Stimulated activated CD4-positive, alpha-beta T cell treated with anti-CD3 and anti-CD28 coated beads, Interleukin-15, amount 100 ng/mL, for 48 hours (primary cell): ENCODE measurements at places on chromosomes 3 and 15.
A peak's percentile ranks its signal among the peaks of the same experiment; 100 is the strongest.

DNA sequence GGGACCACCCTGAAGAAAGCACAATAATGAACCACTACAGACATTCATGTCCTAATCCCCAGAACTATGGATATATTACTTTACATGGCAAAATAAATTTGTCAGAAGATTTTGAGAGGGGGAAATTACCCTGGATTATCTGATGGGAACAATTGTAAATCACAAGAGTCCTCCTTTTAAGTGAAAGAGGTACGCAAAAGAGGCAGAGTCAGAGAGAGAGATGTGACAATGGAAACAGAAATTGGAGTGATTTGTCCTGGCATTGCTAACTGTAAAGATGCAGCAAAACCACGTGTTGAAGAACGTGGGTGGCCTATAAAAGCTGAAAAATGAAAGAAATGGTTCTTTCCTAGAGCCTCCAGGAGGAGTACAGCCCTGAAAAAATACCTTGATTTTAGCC, 1121.4 kb upstream of the ALCAM start:
- DNase-seq = no peak

DNA sequence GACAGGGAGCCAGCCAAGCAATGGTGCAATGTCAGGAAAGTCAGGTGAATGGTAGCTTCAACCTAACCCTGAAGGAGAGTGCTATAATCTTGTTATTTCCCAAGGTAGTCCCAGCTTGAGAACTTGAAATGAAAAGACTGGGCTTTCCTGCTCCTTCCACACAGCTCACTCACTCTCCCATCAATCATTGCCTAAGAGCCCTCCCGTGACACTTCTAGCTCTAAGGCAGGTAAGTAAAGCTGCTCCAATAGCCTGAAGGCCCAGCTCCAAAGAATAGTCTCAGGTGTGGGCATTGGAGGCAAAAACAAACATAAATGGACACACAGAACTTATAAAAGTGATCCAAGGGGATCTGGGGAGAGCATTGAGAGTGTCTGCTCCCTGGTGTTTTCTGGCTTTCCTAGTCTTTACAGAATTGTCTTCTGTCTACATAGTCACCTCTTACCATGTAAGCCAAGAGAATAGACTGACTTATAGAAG, 63.1 kb upstream of the TBC1D5 start:
- DNase-seq = no peak

DNA sequence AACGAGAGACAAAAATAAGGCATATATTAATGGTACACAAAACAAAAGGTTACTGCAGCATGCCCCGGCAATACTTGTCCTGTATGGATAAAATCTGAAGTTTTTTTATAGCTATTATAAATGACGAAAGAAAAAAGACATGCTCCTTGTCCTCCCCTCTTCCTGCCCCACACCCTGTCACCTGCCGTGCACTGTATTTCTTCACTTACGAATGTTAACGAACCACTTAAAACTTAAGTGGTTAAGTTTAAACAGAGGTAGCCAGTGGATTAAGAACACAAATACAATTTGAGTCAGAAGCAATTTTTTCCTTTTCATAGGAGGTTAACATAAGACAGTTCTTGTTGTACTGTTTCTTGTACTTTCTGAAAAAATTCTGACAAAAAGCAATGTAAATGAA, 799.1 kb upstream of the NECTIN3 start:
- DNase-seq = no peak

DNA sequence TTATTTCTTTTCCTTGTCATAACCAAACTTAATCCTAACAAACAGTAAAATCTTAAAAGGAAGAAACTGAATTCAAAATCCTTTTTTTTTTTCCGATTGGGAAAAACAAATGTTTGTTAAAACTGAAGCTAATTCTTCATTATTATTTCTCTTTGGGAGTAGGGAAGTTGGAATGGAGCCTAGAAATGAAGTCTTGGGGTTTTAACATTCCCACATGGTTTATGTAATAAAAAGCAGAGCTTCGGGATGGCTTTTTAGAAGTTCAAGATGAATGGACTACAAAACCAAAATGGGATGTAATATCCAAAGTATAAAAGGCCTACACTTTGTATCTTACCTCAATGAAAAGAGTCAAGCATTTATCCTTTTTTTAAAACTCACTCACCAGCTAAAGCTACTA, 189.0 kb upstream of the TMC3 start:
- DNase-seq = no peak

GRCh38 chr3:105691633-105692032, 177.2 kb downstream of the CBLB start:
- no peak for DNase-seq

DNA sequence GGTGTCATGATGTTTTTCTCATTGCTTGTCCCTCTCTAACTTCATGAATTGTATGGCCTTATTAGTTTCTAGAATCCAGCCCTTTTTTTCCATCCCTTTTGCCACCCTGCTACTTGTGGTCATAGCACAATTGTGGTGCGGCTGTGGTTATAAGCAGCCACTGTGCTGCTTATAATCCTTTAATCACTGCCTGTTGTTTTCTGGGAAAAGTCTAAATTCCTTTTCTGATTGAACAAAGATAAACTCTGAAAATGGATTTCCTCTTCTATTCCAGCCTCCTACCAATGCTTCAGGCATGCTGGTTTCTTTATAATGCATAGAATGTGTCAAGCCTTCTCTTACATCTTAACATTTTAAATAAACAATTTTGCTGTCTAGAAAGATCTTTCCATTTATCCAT, 319.5 kb downstream of the C3orf38 start:
- DNase-seq = no peak

DNA sequence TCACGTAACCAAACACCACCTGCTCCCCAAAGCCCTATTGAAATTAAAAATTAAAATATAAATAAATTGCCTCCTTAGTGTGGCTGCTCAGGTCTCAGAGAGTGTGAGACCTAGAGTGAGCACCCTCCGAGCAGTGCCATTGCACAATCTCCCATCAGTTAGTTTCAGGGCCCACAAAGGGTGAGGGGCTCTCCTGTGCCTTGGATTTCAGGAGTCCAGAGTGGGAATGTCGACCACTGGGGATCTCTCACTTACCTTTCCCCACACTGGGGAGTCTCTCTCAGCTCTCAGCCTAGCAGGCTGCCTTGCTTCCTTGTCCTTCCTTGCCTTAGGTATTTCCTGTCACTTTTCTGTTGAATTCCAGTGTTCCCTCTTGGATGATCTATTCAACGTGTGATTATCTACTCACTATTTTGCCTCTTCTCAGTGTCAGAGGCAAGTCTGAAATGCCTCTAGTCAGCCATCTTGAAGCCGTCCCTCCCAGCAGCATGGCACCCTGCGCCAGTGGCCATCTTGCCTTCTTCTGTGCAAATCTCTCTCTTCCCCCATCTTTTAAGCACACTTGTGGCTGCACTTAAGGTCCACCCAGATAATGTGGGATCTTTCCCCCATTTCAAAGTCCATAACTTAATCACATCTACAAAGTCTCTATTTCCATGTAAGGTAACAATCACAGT, 119.3 kb downstream of the LRRK1 start:
- DNase-seq = no peak

GRCh38 chr15:58554758-58555157, 123.0 kb downstream of the LIPC start:
- no peak for DNase-seq

DNA sequence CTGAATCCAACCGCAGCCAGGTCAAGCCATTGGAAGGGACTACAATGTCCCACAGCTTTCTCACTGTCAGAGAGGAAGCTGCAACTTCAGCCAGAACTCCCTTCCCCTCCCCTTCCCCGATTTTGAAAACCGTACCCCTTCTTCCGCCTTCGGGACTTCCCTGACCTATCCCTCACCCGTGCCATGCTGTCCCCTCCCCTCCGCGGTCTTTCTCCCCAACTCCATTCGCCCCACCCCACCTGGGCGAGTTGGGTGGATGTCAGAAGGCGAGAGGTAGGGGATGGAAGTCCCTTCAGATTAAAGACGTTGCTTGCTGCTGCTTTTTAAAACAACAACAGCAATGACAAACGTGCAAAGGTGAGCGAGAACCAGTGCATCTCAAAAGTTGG, 723 bp downstream of the CPNE4 start:
- DNase-seq = no peak

DNA sequence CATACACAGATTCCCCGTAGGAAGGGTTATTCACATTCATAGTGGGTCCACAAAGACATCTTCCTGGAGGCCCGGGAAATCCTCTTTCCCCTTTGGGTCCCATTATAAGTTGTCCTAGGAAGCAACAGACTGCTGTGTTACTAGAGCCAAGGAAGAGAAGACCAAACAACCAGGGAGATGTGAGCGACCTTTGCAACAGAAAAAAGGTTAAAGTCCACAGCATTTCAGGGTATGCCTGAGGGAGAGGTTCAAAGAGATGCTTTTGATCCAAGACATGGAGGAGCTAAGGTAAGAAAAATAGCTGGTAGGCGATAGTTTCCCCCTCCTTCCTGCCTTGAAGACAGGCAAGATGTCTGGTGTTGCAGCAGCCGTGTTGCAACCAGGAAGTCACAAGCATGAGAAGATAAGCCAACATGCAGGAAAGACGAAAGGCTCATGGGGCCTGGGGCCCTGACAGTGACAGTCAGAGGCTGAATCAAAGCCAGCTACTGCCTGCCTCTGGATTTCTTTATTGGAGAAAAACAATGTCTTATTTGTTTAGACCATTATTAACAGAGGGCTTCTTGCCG, 30.9 kb downstream of the EAF1 start:
- no peak for DNase-seq

GRCh38 chr3:4674216-4674615, 181.1 kb downstream of the ITPR1 start:
- no peak for DNase-seq

- no peak for DNase-seq
These were observed 58.7 kb downstream of the GATM start for GRCh38 chr15:45319472-45320214.

GRCh38 chr15:77085297-77085696, 14.4 kb upstream of the TSPAN3 start:
- DNase-seq = no peak

DNA sequence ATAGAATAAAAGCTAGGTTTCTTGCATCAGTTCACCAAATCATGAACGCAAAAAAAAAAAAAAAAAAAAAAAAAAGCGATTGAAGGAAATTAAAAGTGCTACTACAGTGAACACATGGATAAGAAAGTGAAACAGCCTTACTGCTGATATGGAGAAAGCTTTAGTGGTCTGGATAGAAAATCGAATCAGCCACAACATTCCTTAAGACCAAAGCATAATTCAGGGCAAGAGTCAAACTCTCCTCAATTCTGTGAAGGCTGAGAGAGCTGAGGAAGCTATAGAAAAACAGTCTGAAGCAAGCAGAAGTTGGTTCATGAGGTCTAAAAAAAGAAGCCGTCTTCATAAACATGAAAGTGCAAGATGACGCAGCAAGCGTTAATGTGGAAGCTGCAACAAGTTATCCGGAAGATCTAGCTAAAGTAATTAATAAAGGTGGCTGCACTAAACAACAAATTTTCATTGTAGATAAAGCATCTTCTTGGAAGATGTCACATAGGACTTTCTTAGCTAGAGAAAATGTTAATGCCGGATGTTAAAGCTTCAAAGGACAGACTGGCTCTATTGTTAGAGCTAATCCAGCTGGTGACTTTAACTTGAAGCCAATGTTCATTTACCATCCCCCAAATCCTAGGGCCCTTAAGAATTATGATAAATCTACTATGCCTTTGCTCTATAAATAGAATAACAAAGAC, 19.2 kb downstream of the P3H2 start:
- no peak for DNase-seq

- DNase-seq = no peak
These were observed 77.2 kb upstream of the AGBL1 start for GRCh38 chr15:86002444-86002843.

GRCh38 chr15:56165234-56165633, 78.4 kb downstream of the RFX7 start:
- DNase-seq = no peak

- DNase-seq = peak; percentile 63
These were observed 369.8 kb downstream of the SV2B start for GRCh38 chr15:91469632-91470567.

DNA sequence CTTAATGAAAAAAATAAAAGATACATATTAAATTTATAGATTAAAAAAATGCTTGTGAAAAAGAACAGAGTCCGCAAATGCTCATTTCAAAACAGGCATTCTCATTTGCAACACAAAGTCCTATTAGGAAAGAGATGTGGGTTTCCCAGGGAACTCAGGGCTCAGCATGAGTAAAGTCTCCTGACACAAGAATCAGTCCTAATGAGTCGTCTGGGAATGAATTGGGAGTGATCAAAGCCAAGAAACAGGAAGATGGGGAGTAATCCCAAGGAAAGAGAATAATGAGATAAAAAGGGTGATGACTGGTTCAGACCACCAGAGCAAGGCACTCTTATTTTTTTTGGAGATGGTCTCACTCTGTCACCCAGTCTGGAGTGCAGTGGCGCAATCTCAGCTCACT, 443.7 kb downstream of the NR2F2 start:
- DNase-seq = no peak

- no peak for DNase-seq
These were observed 92.1 kb upstream of the BHLHE40 start for GRCh38 chr3:4887177-4887576.

DNA sequence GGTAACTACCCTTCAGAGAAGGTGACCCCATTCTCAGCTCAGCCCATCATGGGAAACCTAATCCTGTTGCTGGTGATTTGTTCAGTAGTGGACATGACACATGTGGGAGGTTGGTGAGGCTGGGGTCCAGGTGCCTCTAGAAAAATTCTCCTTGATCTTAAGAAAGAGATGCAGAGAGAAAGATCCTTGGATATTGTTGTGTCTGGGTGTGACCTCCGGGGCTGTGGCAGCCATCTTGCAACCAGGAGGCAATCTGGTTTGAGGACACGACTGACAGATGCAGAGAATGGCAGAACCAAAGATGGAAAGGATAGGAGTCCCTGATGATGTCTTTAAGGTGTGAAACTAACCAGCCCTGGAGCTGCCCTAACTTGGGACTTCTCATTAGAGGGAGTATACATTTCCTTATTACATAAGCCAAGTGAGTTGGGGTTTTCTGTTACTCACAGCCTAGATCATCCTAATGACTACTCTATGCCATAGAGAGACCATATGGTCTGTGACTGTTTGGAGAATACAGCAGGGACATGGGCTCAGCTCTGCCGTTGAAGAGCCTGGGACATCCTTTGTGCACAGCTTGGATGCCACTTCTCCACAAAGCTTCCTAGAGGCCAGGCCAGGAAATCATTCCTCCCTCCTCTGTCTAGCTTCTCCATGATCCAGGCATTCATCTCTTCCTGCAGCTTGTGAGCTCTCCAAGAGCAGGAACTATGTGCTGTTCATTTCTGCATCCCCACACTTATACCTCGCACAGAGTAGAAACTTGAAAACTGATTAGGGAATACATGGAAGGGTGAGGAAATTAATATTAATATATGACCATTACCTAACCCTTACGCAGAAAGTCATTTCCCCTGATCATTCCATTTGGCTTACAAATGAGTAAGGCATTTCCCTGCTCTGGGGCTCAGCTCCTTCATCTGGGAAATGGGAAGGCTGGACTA, 45.9 kb downstream of the HRH1 start:
- no peak for DNase-seq

GRCh38 chr15:51780636-51781035, 29.2 kb downstream of the TMOD2 start:
- no peak for DNase-seq
